ENCODE measurements at places on chromosomes 11 and 22. TPM values are rescaled to one million over a fixed set of nuclear protein-coding genes. Genes with fewer than 3 reads are reported as not detected.

DNA sequence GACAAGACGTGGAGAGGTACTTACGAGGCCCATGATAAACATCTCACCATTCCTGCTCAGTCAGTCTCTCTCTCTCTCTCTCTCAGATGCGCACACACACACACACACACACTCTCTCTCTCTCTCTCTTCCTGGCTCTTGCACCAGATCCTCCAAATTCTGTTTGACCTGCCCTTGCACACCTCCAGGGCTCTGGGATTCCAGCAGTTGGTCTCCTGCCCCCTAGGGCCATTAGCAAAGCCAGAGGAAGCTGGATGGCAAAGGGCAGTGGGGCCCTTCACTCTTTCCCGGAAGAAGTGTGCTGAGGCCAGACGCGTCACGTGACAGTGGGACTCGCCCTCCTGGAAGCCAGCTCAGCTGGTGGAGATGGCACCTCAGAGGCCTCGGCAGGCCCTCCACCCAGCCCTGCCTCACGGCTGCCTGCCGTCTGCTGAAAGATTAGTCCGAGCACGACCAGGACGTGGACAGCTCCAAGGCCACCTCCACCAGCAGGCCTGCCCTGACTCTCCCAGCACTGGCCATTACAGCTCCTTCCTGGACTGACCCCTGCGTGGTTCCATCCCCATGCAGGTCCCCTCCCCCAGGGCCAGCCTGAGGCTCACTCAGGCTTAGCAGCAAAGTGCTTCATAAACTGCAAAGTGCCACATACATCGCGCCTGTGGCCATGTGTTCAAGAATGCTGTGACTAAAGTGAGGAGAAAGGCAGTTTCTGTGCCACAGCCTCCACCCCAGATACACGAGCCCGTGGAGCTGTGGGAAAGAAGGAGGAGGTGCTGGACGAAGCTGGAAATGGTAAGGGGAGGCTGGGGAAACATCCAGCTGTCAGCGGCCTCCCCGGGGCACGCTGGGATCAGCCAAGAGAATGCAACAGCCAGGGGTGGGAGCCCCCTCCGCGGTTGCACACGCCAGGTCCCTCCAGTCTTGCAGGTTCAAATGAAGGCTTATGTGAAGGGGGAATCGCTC lies 3.7 kb downstream of the PDGFB start:
- peak; percentile 70 for DNase-seq

DNA sequence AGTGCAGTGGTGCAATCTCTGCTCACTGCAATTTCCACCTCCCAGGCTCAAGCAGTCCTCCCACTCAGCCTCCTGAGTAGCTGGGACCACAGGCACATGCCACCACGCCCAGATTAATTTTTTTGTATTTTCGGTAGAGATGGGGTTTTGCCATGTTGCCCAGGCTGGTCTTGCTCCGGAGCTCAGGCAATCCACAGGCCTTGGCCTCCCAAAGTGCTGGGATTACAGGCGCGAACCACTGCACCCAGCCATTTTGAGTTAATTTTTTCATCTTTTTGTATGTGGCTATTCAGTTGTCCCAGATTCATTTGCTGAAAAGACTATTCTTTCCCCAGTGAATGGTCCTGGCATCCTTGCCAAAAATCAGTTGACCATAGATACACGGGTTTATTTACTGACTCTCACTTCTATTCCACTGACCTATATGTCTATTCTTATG lies 63.6 kb downstream of the MAPK1 start:
- DNase-seq: no peak

DNA sequence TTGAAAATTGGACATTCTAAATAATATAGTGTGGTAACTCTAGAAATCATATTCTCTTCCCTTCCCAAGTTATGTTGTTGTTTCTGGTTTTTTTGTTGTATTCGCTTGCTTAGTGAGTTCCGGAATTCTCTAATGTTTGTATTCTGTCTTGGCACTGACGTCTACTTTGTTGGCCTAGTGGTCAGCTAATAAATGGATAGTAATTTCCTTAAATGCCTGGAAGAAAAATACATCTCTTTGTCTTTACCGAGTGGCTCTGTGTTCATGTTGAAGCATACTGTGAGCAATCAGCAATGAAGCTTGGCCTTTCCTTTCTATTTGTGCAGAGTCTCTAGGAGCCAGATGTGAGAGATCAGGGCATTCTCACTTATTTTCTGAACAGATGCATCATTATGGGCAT lies 1225.7 kb downstream of the JRKL start:
- DNase-seq: no peak

DNA sequence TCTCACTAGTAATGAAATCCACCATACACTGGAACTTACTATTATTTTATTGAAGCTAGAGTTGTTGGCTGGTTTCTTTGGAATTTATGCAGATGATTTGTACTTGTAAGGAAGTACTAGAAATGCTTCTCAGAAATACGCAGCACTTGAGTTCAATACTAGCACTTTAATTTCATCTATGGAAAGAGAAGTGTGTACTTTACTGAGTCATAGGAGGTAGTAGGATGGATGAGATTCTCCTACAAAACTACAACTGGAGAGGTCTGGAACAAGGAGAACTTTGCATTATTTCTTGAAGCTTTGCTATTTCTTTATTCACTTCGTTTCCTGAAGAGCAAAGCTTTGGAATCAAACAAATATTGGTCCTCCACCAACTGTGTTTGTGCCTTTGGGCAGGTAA lies 44.1 kb upstream of the CCDC90B start:
- no peak for DNase-seq

DNA sequence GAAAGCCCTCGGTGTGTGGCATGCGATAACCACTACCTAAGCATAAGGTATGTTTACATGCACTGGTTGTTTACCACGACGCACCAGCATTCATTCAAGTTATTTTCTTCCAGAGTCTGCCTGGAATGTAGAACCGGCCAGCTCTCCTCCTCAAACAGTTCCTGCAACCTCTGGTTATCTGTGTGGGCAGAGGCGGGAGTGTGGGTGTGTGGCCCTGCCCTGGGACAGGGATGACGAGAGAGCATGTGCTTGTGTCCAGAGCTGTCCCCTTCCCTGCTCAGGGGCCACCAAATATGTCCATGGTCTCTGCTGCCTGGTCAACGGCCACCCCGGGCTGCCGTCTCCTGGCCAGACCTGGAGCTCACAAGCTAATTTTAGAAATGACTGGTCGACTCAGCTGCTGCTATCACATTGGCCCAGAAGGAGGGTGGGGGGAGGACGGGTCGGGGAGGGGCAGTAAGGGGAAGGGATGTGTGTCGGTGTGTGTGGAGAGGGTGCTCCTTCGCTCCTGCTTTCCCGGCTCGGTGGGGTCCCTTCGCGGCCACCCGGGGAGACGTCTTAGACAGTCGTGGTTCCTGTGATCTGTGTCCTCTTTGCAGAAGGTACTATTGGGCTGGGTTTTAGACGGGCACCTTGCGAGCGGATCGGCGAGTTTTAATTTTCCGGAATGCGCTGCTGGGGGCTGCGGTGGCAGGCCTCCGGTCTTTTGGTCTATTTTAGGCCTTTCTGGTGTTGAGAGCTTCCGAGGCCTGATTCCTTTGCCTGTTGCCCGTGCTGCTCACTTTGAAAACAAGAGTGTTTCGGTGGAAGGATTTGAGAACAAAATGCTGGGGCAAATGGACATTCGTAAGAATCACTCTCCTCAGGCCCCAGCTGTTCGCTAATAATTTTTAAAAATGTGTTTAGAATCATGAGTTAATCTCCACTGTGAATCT lies at the start of gene MYO18B:
Gene MYO18B (plus strand): TSS at position 497 of the 935 bp plus-strand sequence. CDS start 18,905 bp downstream, outside the sequence.
- peak; percentile 83 for DNase-seq

- peak; percentile 13 for DNase-seq
These were observed 15.0 kb downstream of the SUN2 start for GRCh38 chr22:38740754-38741153.

DNA sequence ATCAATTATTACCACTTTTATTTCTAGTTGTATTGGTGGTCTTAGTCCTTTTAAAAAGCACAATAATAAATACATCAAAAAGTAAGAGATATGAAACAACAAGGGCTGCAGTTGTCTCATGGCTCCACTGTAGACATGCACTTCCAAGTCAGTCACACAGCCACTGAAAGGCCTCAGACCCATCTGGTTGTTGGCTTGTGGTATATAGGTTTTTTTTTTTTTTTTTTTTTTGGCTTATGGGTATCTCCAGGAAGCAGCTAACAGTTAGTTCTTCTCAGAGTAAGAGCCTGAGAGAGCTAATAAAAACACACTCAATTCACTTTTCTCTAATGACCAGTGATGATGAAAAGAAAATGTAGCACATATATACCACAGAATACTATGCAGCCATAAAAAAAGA lies 6.0 kb upstream of the OR52E6 start:
- no peak for DNase-seq

Gene MRGPRX3
- total RNA-seq: not detected

Gene GDPD4
- not detected for total RNA-seq

Gene PDE3B
- 5.6 TPM for total RNA-seq

Gene PKP3
- total RNA-seq: 0.84 TPM

Measured in left ventricle myocardium superior (tissue), 1 donor.